ENCODE measurements at places on chromosomes 3 and 15.
A peak's percentile ranks its signal among the peaks of the same experiment; 100 is the strongest.

GRCh38 chr3:31462050-31462569, 70.6 kb upstream of the STT3B start:
- no peaks in the 10 kb centered on the region for H3K36me3 ChIP-seq
- no peaks in the 10 kb centered on the region for H3K4me1 ChIP-seq
- no peak overlapping the region for H3K27ac ChIP-seq
- no peak overlapping the region for H3K4me3 ChIP-seq
- no peaks in the 10 kb centered on the region for H3K27me3 ChIP-seq
- no peak for DNase-seq

DNA sequence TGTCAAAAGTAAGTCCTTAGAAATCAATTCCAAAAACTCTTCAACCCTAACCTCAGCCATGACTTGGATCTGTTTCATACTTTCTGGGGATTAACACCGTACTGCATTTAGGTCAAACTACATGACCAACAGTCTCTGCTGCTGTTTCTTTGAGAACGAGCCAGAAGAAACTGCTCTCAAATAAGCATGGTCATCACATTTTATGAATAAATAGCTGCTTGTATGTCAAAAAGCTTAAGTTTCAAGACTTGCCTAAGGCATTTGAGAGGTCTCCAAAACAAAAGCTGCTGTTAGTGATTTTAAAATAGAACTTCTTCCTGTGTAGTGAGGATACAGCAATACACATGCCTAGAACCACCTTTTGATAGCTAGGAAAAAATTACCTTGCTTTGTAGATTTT, 166.3 kb upstream of the CHRM5 start:
- no peak overlapping the region for H3K4me3 ChIP-seq
- no peaks in the 10 kb centered on the region for H3K36me3 ChIP-seq
- DNase-seq, result no peak
- H3K4me1 ChIP-seq, result no peaks in the 10 kb centered on the region
- no peaks in the 10 kb centered on the region for H3K27me3 ChIP-seq
- no peak overlapping the region for H3K27ac ChIP-seq

DNA sequence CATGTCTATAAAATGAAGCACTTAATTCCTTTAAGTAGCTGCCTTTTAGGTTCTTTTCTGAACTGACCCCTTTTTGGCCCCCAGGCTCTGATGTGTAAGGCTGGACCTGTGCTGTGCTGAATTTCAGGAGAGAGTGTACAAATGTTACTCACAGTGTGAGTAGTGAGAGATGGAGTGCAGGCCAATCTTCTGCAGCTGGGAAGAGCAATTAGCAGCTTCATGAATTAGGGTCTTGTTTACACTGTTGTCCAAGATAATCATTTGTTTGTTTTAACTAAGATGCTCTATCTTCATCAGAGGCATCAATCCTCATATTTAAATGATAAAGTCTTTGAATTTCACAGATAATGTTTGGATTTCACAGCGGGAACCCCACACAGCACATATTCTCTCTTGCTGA, 19.4 kb downstream of the ARPP21 start:
- H3K4me3 ChIP-seq, result no peak overlapping the region
- no peak for DNase-seq
- H3K4me1 ChIP-seq, result no peaks in the 10 kb centered on the region

DNA sequence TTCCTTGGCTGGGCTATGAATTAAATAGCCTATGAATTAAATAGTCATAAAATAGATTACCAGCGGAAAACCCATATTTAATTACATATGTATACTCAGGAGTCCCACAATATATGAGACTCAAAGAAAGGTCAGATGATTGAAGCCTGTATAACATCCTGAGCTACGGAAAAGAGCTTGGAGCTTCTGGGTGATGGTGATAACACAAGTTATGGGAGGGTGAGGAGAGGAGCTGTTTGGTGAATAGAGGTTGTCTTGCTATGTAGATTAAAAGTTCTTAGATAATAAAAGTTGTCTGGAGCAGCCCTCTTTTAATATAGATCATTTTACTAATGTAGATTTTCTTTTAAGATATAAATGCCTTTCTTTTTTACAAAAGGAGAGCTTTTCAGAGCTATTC, 1.8 kb downstream of the PML start:
- no peaks in the 10 kb centered on the region for H3K27me3 ChIP-seq
- H3K4me3 ChIP-seq, result peak overlapping the region; percentile 96
- peaks cover 18% of the 10 kb centered on the region for H3K4me1 ChIP-seq
